ENCODE measurements at places on chromosomes 13 and 19. TPM values are rescaled to one million over a fixed set of nuclear protein-coding genes. Genes with fewer than 3 reads are reported as not detected.

Gene ZNF235
- 2.7 TPM for total RNA-seq

Gene PSG11
- total RNA-seq, result not detected

Gene CFAP97D2
- total RNA-seq, result not detected

Gene ZSWIM9
- 3.6 TPM for total RNA-seq

Gene ZNF846
- 23.7 TPM for total RNA-seq

Gene CRLF1
- not detected for total RNA-seq

Gene DZIP1
- total RNA-seq, result 13.0 TPM

Gene ZNF497
- 0.58 TPM for total RNA-seq

Gene SIGLEC7
- not detected for total RNA-seq

Gene COX6B1
- total RNA-seq, result 418 TPM

Gene SIGLEC12
- total RNA-seq, result not detected

Measured in glomerular endothelial cell (primary cell).